ENCODE measurements at places on chromosomes 12 and 14. TPM values are rescaled to one million over a fixed set of nuclear protein-coding genes. Genes with fewer than 3 reads are reported as not detected.

RNASE3 gene
- total RNA-seq: not detected

DHRS2 gene
- 3.5 TPM for total RNA-seq

TEX52 gene
- 0.29 TPM for total RNA-seq

DNA sequence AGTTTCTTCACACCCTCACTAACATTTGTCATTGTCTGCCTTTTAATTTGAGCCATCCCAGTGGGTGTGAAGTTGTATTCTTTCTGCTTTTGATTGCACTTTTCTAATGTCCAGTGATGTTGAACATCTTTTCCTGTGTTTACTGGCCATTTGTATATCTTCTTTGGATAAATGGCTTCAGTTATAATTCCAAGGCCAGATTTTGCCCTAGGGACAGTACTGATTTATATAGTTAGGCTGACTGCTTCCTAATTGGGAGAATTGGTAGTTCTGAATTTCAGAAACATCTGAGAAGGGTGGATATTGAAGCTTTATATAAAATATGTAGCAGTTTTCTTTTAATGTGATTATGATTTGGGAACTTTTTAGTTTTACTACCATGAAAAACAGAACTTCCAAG, 97.4 kb downstream of the BORCS5 start:
- DNase-seq: no peak

DNA sequence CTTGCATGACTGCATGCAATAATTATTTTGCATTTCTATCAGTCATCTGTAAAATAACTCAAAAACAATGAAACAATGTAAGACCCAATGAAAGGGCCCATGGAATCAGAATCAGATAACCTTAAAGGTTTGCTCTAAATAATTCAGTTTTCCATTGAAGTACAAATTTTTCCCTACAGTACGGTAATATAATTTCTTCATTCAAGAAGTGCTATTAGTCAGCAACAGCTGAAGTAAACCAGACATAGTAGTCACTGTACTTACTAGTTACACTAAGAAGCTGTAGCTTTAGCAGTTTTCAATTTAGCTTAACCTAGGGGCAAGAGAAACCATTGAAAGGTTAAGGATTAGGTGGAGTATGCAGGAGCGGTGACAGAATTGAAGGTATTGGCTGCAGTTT, 43.5 kb downstream of the BCAT1 start:
- DNase-seq: no peak

DNA sequence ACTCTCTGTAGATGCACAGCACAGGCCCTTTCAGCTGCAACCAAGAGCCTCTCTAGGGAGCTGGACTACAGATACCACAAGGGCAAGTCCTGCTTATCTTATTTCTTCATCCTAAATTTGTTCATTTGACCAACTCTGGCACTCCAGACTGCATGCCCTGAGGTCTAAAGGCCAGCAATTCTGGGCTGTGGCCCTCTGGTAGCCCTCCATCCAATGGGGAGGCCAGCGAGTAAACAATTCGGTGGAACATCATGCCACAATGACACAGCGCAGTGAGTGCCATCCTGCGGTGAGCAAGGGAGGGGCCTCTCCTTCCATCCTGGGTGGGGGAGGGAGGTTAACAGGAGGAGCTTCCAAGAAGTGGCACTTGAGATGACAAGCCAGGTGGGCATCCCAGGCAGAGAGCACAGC, 652 bp upstream of the SELPLG start:
- peak; percentile 73 for DNase-seq

CCND2 gene
- total RNA-seq: 617 TPM

DNA sequence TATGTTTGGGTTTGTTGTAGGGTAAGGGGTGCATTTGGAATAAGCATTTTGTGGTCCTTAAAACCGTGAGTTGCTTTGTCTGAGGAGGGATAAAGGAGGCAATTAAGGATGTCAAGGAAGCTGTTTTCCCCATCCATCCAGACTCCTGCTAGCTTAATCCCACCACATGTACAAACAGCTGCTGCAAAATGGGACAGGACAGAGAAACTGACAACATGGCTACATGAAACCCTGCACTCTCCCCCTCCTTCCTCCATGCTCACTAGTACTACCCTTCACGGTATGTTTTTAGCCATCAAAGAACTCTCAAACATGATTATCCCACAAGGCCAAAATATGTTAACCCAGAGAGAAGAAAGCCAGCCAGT, 20.6 kb downstream of the ST8SIA1 start:
- DNase-seq: no peak
